NCI-H187 treated with DMSO at 0.1 percent for 48 hours (cell line): ENCODE measurements at places on chromosomes 7 and 10.
A peak's percentile ranks its signal among the peaks of the same experiment; 100 is the strongest.

GRCh38 chr7:42692621-42693020 is 219.2 kb downstream of the C7orf25 start:
- DNase-seq = no peak

DNA sequence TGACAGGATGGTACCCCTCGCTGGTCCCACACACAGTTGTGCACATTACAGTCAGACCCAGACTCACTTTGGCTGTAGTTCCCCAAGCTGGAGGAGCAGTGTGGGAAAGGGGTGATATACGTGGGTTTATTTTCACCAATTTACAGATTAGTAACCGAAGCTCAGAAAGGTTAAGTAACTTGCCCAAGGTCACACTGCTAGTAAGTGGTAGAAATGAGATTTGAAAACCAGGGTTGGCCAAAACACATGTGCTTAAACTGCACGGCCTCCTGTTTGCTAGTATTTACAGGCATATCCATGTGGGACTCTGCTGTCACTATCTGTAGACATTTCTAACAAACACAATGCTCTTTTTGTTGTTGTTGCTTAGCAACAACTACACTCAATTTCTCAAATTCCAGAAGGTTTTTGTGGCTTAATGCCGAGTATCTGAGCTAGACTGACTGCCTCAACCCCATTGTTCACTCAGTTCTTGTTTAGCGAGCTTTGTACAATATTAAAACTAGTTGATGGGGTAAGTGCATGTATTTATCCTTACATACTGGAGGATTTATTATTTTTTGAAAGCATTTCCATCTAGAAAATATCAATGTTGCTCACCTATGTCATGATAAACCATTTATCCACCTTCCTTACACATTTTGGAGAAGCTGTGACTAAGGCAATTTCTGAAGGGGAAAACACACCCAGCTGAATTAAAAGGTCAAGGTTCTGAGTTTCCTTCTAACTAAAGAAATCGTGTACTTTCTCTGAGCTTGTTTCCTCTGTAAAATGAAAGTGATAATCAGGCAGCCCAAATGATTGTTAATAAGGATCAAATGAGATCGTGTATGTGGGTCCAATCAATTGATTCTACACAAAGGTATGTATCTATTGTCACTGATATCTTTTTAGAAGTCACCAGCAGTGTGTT is 5.3 kb upstream of the TMEM139 start:
- no peak for DNase-seq

GRCh38 chr7:90520484-90520883 is 51.0 kb downstream of the PTTG1IP2 start:
- DNase-seq = no peak

DNA sequence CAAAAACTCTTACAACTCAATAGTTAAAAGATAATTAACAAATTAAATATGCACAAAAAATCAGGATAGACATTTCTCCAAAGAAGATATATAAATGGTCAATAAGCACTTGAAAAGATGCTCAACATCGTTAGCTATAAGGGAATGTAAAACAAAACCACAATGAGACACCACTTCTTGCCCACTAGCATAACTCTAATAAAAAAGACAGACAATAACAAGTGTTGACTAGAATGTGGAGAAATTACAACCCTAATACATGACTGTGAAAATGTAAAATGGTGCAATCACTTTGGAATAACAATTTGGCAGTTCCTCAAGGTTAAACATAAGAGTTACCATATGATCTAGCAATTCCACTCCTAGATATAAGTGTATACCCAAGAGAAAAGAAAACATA is 74.3 kb upstream of the PCGF5 start:
- DNase-seq = no peak

GRCh38 chr10:81426722-81427121 is 448.3 kb upstream of the NRG3 start:
- no peak for DNase-seq

GRCh38 chr7:2760098-2760889 is 72.3 kb downstream of the AMZ1 start:
- peak; percentile 36 for DNase-seq

DNA sequence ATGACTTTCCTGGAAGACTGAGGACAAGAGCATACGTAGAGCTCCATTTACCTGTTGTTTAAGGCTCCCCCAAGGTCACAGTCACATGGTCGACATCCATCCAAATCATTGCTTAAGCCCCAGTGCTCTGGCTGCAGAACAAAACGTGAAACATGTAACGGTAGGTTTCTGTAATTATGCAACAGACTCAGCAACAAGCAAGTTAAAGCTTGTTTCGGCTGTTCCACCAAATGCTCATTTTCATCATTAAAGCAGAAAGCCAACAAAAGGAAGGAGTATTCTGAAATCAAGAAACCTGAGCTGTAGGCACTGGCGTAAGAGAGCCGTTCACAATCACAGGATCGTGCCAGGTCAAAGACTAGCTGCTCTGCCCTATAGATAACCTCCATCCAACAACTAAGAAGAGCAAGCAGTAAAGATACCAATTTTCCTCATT is 30.0 kb downstream of the LAMB1 start:
- no peak for DNase-seq

GRCh38 chr7:116862951-116863670 is 724 bp downstream of the CAPZA2 start:
- DNase-seq = no peak

DNA sequence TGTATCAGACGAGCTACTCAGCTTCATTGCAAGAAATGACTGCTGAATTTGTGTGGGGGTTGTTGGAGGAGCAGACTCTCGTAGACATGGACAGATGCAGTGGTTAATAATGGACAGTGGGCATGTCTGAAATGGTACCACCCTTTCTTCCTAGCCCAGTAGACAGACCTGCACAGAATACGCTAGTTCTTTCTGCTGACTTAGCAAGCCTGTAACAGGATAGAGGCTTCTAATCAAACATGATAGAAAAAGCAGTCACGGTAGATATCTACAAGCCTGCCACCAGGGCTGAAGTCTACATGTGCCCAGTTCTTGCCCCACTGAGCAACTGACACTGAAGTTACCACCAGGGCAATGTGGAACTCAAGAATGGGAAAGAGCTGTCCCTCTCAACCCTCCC is 188.0 kb downstream of the FANK1 start:
- no peak for DNase-seq

DNA sequence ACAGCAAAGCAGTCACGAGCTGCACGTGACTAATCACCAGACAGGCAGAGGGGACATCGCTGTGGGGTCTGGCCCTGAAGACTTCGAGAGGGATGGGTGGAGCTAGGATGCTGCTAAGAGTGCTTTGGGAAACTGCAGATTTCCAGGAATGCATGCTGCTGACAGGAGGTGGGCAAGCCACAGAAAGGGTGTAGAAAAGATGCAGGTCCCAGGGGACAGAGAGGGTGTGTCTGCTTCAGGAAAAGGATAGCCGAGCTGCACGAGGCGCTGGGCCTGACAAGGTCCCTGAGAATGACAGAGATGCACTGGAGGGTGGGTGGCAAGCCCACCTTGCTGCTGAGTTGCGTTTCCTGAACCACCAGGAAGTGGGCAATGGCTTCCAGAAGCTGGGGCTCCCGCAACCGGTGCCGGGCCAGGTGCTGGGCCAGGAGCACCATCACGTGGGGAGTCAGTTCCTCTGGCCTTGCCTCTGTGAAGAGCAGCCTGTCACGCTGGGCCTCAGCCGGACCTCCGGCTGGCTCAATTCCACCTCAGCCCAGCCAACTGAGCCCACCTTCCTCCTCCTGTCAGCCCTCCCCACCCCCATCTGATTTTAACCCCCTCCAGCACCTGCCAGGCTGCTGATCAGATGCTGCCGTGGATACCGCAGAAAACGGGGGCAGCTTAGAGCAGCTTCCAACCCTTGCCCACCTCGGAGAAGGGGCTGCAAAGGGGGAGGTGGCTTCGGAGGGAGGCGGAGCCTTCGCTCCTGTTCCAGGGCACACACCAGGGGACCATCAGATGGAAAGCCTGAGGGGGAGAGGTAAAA is 2.2 kb downstream of the FASTK start:
- DNase-seq = no peak

DNA sequence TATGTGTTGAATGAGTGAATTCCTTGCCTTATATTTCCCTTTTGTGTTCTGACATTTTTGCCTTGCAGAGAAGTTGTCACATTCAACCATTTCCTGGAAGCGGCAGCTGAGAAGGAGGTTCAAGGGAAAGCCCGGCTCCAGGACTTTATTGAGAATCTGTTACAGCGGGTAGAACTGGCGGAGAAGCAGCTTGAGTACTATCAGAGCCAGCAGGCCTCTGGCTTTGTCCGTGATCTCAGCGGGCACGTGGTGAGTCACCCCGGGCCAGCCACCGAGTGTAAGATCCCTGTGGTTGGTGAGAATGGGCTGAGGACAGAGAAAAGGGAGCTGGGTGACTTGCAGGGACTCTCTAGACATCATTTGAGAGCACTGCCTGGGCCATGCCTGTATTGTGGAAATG is 14.2 kb downstream of the ZNF365 start:
- DNase-seq = no peak

- no peak for DNase-seq
Observed at GRCh38 chr10:67804395-67804678, 33.7 kb downstream of the DNAJC12 start.

DNA sequence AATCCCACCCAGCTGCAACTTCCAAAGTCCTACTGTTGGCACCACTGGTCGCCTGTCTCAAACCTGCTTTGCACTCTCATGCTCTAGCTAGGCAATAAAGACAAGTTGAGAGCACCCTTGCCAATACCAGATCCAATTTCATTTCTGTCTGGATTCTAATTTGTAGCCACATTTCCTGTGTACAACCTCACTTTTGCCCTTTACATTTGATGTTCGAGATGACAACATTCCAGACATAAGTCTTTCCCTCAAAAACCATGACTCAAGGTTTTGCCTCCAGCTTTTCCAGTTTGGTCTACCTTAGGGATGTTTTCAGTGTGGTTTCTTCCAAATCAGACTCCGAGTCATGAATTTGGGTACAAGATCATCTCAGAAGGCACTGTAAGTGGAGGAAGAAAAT is 309.0 kb downstream of the GPAM start:
- DNase-seq = no peak

DNA sequence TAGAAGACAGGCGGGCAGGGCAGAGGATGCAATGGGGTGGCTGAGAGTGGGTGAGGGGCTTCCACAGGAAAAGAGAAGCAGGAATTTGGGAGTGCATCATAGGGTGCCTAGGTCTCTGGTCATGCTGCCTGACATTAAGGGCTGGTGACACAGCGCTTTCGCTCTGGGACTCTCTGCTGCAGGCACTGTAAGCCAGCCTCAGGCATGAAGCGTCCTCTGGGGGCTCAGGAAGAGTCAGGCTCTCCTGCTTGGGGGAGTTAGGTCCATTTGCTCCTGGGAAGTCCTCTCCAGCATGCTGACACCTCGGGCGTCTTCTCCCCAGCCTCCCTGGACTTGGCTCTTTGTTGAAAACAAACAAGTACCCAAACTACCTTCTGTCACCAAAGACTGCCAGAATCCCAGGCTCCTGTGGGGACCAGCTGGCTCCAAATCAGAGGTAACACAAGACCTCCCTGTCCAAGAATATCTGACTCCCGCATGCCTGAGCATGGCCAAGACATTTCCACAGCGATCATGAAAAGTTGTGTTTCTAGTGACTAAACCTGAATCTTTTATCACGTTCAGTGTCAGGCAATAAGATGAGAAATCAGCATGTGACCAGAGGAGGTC is 55.4 kb downstream of the GPR26 start:
- DNase-seq = no peak

GRCh38 chr10:58362027-58362789 is 23.0 kb upstream of the TFAM start:
- no peak for DNase-seq

GRCh38 chr7:111308691-111309090 is 217.8 kb downstream of the LRRN3 start:
- DNase-seq = no peak

DNA sequence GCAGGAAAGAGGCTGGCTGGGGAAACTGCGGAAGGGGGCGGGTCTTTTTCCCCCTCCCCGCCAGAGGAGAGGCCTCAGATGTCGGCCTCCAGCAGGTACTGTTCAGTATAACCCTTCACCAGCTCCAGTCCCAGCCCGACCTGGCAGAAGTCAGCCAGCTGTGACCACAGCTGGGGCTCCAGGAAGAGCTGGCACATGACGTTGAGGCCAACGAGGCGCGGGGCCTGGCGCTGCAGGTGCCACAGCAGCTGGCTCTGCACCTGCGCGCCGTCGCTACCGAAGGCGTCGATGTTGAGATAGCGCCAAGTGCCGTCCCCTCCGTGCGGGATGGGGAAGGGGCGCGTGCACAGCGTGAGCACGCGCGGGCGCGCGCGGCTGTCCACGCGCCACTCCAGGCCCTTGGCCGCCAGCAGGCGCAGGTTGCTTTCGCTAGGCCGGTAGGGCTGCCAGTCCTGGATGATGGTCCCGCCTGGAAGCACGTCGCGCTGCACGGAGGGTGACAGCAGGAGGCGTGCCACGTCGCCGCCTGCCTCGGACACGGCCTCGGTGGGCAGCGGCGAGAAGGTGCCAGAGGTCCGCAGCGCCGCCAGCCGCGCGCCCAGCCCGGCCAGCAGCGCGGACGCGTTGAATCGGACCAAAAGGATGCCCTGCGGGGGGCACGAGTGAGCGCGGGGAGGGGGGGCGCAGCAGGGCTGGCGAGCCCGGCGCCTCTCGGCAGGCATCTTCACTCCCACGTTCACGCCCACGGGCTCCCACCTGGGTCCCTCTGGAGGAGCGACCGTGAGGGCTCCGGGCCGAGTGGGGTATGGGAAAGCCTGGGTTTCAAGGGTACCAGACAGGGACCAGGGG is 6.9 kb upstream of the VGF start:
- peak; percentile 40 for DNase-seq

- DNase-seq = no peak
Observed at GRCh38 chr7:111096997-111097396, 6.1 kb downstream of the LRRN3 start.

- DNase-seq = no peak
Observed at GRCh38 chr7:7857143-7857583, 111.4 kb upstream of the GLCCI1 start.

DNA sequence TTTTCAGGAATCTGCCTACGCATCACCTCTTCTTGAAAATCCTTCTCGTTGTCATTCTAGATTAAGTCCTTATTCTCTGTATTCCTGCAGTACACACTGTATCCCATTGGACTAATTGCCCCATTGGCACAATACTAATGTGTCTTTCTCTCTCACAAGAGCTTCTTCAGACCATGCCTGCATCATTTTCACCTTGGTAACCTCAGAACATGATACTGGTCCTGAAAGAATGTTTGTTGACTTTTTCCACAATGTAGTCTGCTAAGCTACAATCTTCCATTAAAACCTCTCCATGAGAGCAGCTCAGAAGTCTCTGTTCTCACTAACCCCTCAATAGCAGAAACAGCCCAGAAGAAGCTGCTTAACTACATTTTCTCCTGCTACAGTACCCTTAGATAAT is 270.7 kb downstream of the PCDH15 start:
- no peak for DNase-seq

GRCh38 chr10:60352105-60352504 is 37.6 kb downstream of the ANK3 start:
- DNase-seq = no peak

- DNase-seq = no peak
Observed at GRCh38 chr7:144857463-144857862, 21.6 kb upstream of the TPK1 start.

GRCh38 chr7:139673230-139673629 is 104.6 kb downstream of the HIPK2 start:
- DNase-seq = no peak

DNA sequence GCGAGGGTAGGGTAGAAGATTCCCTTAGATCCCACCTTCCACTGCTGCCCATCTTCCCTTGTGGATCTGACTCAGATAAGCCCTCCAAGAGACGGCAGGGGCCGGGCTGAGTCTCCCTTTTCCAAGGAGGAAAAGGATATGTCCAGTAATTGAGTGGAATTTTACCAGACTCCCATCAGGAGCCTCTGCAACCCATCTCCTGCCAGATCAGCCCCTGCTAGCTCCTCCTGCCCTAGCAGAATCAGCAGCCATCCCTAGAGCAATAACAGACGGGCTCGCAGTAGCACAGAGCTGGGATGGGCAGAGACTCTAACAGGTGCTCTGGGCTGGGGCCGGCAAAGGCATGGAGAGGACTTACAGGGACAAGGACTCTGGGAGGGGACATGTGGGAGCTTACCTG is 73.5 kb downstream of the C10orf105 start:
- DNase-seq = no peak
